ENCODE measurements at places on chromosomes 2 and 18.

DNA sequence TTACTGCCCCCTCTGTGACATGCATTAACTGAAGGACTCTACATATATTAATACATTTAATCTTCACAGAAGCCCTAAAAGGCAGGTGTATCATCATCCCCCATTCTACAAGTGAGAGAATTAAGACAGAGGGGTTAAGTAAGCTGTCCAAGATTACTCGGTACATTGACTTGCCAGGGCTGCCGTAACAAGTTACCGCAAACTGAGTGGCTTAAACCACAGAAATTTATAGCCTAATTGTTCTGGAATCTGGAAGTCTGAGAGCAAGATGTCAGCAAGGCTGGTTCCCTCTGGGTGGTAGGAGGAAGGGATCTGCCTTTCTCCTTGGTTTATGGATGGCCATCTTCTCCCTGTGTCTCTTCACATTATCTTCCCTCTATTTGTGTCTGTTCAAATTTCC lies 605.5 kb downstream of the EPHA4 start:
- DNase-seq: peak; percentile 73

DNA sequence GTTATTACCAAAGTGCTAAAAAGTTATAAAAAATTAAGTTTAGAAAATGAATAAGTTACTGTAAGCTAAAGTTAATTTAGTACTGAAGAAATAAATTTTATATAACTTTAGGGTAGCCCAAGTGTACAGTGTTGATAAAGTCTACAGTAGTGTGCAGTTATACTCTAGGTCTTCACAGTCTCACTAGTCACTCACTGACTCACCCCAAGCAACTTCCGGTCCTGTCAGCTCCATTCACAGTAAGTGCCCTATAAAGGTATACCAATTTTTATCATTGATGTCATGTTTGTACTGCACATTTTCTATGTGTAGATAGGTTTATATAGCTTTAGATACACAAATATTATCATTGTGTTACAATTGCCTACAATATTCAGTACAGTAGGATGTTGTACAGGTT lies 518.3 kb upstream of the PIK3C3 start:
- no peak for DNase-seq

DNA sequence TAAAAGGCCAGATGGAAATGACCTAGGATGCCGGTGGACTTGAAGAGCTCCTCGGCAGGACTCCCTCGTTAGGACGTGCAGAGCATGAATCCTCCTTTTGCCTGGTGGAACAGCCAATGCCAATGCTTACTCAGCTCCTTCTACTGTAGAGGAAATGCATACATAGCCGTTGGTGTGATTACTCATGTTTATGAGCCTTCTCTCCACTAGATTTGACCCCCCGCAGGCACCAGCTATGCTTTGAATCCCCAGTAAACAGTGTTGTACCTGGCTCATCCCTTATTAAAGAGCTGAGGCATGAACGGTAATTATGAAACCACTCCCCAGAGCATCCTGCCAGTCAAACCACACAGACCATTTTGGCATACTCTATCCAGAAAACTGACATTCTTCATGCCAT lies 172.8 kb downstream of the ANTXR1 start:
- peak; percentile 45 for DNase-seq

- no peak for DNase-seq
Measured at GRCh38 chr18:11591957-11592356, 17.4 kb upstream of the SLC35G4 start.

- DNase-seq: peak; percentile 39
Measured at GRCh38 chr2:19949071-19949470, 40.8 kb downstream of the WDR35 start.

- peak; percentile 97 for DNase-seq
Measured at GRCh38 chr18:58005885-58006523, 38.0 kb upstream of the NEDD4L start.

DNA sequence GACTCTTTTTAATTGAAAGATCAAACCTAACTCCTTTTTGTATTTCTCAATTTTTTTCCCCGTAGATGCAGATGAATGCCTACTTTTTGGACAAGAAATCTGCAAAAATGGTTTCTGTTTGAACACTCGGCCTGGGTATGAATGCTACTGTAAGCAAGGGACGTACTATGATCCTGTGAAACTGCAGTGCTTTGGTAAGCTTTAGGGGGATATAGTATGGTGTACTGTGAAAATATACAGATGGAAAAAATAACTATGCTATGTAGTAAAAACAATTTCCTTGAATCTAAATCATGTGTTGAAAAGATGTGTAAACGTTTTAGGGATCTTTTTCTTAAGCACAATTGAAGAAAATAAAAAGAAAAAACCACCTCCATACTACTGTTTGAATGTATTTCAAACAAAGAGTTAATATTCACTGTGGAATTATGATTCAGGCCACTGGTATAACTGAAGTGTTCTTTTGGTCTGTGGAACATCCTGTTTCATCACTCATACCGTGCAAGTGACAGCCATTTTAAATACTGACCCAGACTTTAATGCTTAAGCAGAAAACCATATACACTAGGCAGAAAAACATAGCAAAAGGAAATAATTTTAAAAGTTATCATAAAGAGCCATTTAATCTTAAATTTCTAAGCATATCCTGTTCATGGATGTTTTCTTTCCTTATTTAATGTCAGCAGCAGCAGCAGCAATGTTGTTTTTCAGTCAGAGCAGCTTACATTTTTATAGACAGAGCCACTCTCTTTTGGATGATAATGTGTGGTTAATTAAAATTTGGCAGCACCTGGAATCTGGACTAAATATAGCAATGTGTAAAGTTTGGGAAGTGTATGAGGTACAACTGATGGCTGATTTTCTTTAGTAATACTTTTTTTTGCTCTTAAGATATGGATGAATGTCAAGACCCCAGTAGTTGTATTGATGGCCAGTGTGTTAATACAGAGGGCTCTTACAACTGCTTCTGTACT lies 112.8 kb upstream of the RASGRP3 start:
- DNase-seq: peak; percentile 63

- no peak for DNase-seq
Measured at GRCh38 chr18:9788140-9788539, 80.0 kb downstream of the RAB31 start.

DNA sequence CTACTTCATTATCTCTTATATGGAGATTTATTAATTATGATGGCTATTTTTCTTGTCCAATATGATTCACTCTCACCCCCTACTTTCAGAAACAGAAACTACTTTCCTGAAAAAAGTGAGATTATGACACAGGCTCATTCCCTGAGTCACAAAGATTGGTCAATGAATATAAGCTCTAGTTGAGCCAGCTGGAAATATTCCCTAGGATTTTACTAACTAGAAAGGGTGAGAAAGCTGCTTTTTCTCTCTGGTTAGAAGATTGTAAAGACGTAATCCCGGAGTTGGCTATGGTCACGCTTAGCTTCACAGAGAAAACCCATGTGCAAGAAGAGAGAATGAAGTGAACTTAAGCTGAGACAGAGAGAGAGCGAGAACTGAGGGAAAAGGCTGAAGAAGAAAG lies 223.7 kb upstream of the SMAD7 start:
- peak; percentile 94 for DNase-seq

GRCh38 chr18:68735483-68736343 lies 20.8 kb upstream of the TMX3 start:
- peak; percentile 76 for DNase-seq

- no peak for DNase-seq
Measured at GRCh38 chr2:96767135-96767871, 6.6 kb downstream of the CNNM4 start.

DNA sequence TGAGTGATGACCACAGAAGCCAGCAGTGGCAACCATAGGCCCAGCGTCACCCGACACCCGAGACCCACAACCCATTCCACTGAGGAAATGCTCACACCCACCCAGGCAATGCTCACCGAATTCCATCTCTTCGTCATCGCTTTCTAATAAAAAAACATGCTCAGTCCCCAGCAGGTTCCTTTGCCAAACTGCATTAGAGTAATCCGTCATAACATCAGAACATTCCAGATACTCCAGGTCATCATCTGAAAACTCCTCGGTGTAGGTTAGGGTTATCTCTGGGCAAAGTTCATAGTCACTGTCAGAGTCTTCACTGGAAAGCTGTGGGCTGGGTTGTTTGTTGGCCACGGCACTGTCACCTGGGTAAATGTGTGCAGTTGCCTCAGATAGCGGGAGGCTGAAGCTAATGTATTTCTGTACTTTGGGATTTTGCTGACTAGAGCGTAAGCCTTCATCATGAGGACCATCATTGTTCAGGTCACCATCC lies 49.3 kb downstream of the ALPK2 start:
- peak; percentile 92 for DNase-seq

DNA sequence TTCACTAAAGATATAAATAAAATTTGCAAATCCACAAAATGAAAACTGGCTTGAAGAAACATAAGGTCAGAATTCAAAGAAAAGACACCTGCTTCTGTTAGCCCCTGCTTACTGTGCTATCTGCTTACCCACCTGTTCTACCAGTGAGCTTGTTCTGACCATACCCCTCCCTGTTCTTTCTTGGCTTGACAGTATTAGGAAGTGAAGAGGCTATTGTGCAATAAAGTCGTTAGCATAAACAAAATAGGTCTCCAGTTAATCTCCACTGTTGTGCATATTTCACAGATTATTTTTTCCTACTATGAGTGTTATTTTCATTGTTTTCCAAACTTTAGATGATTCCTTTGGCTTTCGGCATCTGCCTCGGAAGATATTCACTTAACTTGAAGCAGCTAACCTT lies 322.1 kb downstream of the CCDC85A start:
- no peak for DNase-seq

GRCh38 chr18:76488190-76488589 lies 6.9 kb downstream of the ZNF516 start:
- DNase-seq: peak; percentile 85

- DNase-seq: no peak
Measured at GRCh38 chr2:88160517-88160916, 9.6 kb upstream of the THNSL2 start.

DNA sequence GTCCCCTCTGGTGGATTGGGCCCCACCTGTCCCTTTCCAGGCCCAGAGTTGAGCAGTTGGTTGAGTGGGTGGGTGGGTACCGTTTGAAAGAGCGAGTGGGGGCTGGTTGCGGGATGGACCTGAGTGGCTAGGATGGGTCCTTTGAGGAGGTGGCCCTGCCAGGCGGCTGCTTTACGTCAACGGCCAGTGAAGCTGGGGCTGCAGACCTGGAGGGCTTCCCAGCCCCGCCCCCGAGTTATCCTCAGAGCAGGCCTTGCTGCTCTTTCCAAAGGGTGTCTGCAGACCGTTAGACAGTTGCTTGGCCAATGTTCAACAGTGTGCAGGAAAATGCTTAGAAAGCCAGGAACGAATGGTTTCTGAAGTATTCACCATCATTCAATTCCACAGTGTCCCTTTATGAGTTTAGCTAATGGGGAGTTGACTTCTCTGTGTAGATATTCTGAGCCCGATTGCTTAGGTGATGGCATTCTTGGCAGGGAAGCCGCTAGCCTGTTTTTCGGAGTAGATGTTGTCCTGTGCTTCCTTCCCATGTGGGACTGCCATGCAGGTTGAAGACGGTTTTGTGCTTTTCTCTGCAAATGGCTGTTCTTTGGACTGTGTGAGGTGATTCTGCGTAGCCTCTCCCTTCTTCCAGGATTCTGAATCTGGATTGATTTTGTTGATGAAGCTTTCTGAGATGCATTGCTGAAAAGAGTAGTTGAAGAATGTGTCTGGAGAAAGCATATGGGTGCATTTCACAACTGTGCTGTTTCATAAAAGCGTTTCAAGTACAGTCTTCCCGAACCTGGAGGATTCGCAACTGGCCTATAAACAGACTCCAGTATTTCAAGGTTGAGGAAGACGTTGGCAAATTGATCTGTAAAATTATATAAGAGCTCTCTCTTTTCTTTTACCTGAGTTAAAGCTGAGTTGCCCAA lies 45.8 kb downstream of the LDLRAD4 start:
- DNase-seq: no peak

- peak; percentile 36 for DNase-seq
Measured at GRCh38 chr18:76922107-76922506, 99.8 kb downstream of the ZNF236 start.

DNA sequence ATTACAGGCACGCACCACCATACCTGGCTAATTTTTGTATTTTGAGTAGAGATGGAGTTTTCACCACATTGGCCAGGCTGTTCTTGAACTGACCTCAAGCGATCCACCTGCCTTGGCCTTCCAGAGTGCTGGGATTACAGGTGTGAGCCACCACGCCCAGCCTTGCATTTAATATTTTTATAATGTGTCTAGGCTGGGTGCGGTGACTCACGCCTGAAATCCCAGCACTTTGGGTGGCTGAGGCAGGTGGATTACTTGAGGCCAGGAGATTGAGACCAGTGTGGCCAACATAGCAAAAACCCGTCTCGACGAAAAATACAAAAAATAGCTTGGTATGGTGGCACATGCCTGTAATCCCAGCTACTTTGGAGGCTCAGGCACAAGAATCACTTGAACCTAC lies 3.2 kb downstream of the RPL37A start:
- no peak for DNase-seq

DNA sequence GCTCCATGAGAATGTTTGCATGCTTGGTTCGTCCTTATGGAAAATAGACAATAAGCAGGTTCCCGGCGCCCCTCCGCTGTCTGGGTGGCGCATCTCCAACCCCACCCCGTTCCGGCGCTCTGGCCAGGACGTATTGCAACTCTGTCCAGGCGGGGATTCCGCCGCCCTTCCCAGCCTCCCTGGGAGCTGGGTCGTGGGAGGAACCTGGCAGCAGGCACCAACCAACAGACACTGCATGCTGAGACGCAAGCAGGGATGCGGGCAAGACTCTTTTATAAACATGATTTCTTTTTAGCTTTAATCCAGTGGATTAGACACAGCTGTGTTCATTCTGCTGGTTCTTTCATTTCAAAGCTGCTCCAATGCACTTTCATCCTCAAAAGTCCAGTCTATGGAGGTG lies 240.2 kb downstream of the SH3BP4 start:
- DNase-seq: peak; percentile 28

GRCh38 chr2:172928756-172929155 lies 146.9 kb upstream of the MAP3K20 start:
- DNase-seq: peak; percentile 87

DNA sequence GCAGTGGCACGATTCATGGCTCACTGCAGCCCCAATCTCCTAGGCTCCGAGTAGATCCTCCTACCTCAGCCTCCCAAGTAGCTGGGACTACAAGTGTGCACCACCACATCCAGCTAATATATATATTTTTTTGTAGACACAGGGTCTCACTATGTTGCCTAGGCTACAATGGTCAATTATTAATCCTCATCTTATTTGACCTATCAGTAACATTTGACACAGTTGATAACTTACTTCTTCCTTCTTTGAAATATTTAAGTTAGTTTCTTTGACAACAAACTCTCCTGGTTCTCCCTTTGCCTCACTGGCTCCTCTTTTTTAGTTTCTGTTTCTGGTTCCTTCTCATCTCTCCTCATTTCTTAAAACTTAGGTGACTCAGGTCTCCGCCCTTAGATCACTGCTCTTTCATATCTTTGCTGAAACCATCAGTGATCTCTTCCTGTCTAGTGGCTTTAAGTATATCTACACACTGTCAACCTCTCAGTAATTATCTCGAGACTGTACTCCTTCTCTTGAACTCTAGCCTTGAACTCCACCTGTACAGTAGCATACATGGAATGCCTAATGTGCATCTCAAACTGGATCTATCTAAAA lies 11.5 kb downstream of the PGAP1 start:
- no peak for DNase-seq
